ENCODE measurements at places on chromosomes 5 and 9.

DNA sequence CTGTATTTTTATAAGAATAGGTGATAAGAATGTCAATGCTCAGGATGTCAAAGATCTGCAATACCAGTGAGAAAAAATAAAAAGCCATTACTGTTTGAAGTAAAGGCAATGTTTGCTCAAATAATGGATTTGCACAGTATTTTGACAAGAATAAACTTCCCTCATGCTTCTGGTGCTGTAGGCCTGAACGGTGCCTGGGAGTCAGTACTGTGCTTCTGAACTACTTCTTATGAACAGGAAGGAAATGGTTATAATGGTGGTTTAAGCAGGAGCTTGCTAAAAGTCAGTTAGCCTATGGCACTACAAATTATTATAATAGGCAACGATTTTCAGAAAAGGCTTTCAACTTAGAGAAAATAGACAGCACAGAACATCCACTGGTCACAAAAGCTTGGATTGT, 548.3 kb upstream of the CDH18 start:
- H3K4me3 ChIP-seq = no peak overlapping the region
- H3K4me1 ChIP-seq = no peaks in the 10 kb centered on the region
- peak; percentile 18 for DNase-seq
- H3K27me3 ChIP-seq = no peaks in the 10 kb centered on the region

- H3K4me3 ChIP-seq = no peak overlapping the region
- H3K36me3 ChIP-seq = no peaks in the 10 kb centered on the region
- H3K27me3 ChIP-seq = no peaks in the 10 kb centered on the region
- H3K27ac ChIP-seq = no peak overlapping the region
Observed at GRCh38 chr9:95073042-95073607, 244.4 kb downstream of the FANCC start.

GRCh38 chr9:125463926-125464325, 202.3 kb downstream of the GAPVD1 start:
- H3K27ac ChIP-seq = no peak overlapping the region
- H3K4me1 ChIP-seq = no peaks in the 10 kb centered on the region
- H3K4me3 ChIP-seq = no peak overlapping the region

GRCh38 chr9:88559661-88560060, 24.7 kb downstream of the NXNL2 start:
- no peaks in the 10 kb centered on the region for H3K36me3 ChIP-seq
- H3K27ac ChIP-seq = no peak overlapping the region
- no peak overlapping the region for H3K4me3 ChIP-seq
- no peaks in the 10 kb centered on the region for H3K4me1 ChIP-seq

GRCh38 chr5:1513326-1514026, 10.3 kb downstream of the LPCAT1 start:
- peak; percentile 23 for DNase-seq
- H3K27me3 ChIP-seq = no peaks in the 10 kb centered on the region
- peaks cover 21% of the 10 kb centered on the region for H3K36me3 ChIP-seq
- H3K4me3 ChIP-seq = no peak overlapping the region
- H3K4me1 ChIP-seq = peaks cover 51% of the 10 kb centered on the region
- H3K27ac ChIP-seq = peak overlapping the region; percentile 91

- no peak overlapping the region for H3K4me3 ChIP-seq
- no peaks in the 10 kb centered on the region for H3K36me3 ChIP-seq
- no peaks in the 10 kb centered on the region for H3K4me1 ChIP-seq
- H3K27ac ChIP-seq = no peak overlapping the region
- 0 out of 2 replicates have a peak, but pooled peaks cover 3% of the 10 kb centered on the region for H3K27me3 ChIP-seq
Observed at GRCh38 chr5:139776861-139777260, 18.7 kb upstream of the PSD2 start.

DNA sequence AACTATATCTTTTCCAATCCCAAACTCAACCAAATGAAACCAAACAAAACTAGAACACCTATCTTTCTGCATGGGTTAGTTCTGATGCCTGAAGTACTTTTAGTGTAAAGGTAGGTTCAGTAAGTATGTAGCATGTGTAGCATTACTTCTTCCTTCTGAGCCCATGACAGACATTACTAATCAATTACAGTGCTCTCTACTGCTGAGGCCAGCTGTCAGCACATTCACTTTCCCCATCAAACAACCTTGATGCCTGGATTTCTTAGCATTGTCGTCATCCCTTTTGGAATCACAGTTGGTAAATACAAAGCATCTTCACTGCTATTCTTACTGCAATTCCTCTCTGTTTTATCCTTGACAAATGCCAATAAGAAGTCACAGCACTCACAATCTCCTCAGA, 103.2 kb downstream of the PTTG1 start:
- DNase-seq = no peak
- no peaks in the 10 kb centered on the region for H3K27me3 ChIP-seq
- peaks cover 32% of the 10 kb centered on the region for H3K4me1 ChIP-seq
- H3K27ac ChIP-seq = no peak overlapping the region
- H3K36me3 ChIP-seq = no peaks in the 10 kb centered on the region

GRCh38 chr5:127898551-127899213, 184.9 kb upstream of the SLC12A2 start:
- no peak for DNase-seq
- no peak overlapping the region for H3K27ac ChIP-seq
- no peaks in the 10 kb centered on the region for H3K4me1 ChIP-seq
- no peaks in the 10 kb centered on the region for H3K27me3 ChIP-seq
- H3K36me3 ChIP-seq = no peaks in the 10 kb centered on the region

GRCh38 chr5:1874771-1875220, 7.9 kb downstream of the IRX4 start:
- no peaks in the 10 kb centered on the region for H3K4me1 ChIP-seq
- no peaks in the 10 kb centered on the region for H3K36me3 ChIP-seq
- peaks cover 37% of the 10 kb centered on the region for H3K27me3 ChIP-seq
- no peak overlapping the region for H3K27ac ChIP-seq
- no peak for DNase-seq

- DNase-seq = no peak
- H3K4me3 ChIP-seq = no peak overlapping the region
- no peaks in the 10 kb centered on the region for H3K36me3 ChIP-seq
Observed at GRCh38 chr5:167308466-167308865, 983.0 kb upstream of the WWC1 start.

DNA sequence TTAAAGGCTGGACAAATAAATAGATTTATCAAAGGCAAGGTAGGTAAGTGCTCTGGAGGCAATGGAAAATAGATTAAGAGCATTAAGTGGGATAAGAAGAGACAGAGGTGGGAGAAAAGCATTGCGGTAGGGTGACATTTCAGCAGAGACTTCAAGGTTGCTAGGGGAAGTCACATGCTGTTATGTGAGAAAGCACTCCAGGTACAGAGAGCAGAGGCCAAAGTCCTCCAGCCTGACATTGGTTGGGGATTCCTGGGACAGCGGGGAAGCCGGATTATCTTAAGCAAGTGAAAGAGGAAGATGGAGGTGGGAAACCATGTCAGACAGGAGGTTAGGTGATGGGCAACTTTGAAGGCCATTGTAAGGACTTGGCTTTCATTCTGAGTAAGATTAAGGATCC, 1222.9 kb downstream of the PTPRD start:
- no peak overlapping the region for H3K4me3 ChIP-seq
- H3K4me1 ChIP-seq = no peaks in the 10 kb centered on the region
- H3K27me3 ChIP-seq = no peaks in the 10 kb centered on the region
- no peak for DNase-seq

DNA sequence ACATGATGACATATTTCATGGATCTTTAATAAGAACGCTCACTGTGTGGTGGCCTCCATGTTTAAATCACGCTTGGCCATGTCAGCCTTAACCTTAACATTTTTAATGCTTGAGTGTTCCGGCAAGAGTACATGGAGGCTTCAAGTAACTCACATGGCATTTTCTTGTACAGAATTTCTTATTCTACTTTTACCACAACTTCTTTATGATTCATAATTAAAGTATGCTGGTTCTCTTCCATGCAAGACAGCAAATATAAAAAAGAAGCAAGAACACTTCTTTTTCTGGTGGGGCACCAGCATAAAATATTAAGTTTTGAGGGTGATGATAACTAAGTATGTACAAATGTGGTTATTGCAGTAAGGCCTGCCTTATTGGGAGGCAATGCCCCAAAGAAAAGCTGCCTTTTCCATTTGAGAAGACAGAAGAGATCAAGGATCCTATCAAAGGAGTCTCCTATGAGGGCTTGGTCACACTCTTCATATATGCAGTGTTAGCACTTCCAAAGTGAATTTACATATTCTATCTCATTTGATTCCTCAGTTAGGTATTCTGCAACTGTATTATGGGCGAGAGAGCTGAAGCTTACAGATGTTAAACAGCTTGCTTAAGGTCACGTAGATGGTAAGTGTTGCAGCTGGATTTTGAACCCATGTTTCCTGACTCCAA, 382.7 kb upstream of the MEF2C start:
- no peak overlapping the region for H3K4me3 ChIP-seq
- H3K4me1 ChIP-seq = peaks cover 22% of the 10 kb centered on the region
- DNase-seq = no peak
- H3K36me3 ChIP-seq = no peaks in the 10 kb centered on the region

Data from MM.1S (cell line).